Panc1 (cell line): ENCODE measurements at places on chromosomes 7 and 10. TPM values are rescaled to one million over a fixed set of nuclear protein-coding genes. Genes with fewer than 3 reads are reported as not detected.

Gene SORCS1
- total RNA-seq, result not detected

Gene WAC
- 70.7 TPM for total RNA-seq

Gene SH2D4B
- 0.10 TPM for total RNA-seq

Gene MOGAT3
- 0.23 TPM for total RNA-seq

Gene FZD8
- 1.8 TPM for total RNA-seq

Gene IFIT5
- 11.1 TPM for total RNA-seq

Gene MYO1G
- total RNA-seq, result 0.41 TPM

Gene LHFPL3
- not detected for total RNA-seq

Gene SEMA3A
- total RNA-seq, result 43.3 TPM

Gene TUBAL3
- not detected for total RNA-seq
